Neural progenitor cell (in vitro differentiated cells): ENCODE measurements at places on chromosomes 16 and 17. TPM values are rescaled to one million over a fixed set of nuclear protein-coding genes. Genes with fewer than 3 reads are reported as not detected.
A peak's percentile ranks its signal among the peaks of the same experiment; 100 is the strongest.

ITGB4 gene
- 1.1 TPM in 1 of 2 replicates, not detected in the other for total RNA-seq

SMIM5 gene
- not detected in 2 replicates for total RNA-seq

DNA sequence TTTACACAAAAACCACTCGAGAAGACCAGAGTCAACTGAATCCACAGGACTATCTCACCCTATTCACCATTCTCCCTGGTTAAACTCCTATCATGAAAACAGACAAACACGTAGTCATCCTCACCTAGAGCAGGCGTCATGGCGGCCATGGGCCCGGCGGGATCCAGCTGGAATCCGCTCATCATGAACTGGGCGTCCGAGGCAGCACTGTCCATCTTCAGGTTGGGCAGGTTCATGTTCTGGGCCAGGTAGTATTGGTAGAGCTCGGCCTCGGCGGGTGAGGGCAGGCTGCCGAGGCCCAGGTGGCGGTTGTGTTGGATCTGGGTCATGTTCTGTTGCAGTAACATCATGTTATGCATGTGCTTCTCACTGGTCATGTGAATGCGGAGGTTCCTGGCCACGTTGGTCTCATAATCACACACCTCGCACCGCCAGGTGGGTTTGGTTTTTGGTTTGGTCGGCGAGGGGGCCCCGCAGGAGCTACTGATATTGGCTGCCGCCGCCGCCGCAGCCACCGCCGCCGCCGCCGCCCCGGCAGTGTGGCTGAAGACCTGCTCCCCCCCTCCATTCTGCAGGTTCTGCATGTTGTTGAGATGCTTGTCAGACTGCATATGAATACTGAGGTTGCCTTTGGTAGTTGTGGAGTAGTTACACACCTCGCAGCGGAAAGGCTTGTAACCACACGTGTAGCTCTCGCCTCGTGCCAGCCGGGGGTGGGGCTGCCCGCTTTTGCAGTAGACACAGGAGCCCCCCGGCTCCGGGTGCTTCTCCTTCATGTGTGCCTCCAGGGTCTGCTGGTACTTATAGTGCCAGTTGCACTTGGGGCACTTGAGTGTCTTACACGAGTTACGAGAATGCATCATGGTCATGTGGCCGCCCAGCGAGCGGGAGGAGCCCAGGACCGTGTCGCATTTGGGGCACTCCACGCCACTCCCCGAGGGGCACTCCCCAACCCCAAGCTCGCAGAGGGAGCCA, 90.3 kb downstream of the ZFHX3 start:
- no peaks in the 10 kb centered on the region for H3K27me3 ChIP-seq
- H3K4me3 ChIP-seq = no peak overlapping the region
- DNase-seq = no peak
- no peak overlapping the region for H3K27ac ChIP-seq
- no peaks in the 10 kb centered on the region for H3K4me1 ChIP-seq

DNA sequence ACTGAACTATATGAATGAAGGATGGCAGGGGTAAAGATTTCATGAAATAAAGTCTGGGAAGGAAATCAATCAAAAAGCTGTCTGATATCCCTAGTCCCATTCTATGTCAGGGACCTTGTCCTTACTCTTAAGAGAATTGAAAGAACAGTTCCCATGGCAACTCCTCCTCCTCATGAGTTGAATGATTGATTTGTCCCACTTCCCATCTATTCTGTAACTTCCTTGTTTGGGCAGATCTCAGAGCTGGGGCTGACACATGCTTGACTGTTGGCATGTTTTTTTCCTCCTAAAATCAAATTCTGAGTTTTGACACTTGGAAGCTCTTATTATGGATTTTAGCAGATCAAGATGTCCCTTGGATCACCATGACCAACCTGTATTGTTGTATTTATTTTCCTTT, 1138.6 kb upstream of the CDH8 start:
- H3K36me3 ChIP-seq = no peaks in the 10 kb centered on the region
- H3K27ac ChIP-seq = no peak overlapping the region
- no peak for DNase-seq

UNC13D gene
- total RNA-seq = 0.09 and 0.96 TPM in 2 replicates

DNA sequence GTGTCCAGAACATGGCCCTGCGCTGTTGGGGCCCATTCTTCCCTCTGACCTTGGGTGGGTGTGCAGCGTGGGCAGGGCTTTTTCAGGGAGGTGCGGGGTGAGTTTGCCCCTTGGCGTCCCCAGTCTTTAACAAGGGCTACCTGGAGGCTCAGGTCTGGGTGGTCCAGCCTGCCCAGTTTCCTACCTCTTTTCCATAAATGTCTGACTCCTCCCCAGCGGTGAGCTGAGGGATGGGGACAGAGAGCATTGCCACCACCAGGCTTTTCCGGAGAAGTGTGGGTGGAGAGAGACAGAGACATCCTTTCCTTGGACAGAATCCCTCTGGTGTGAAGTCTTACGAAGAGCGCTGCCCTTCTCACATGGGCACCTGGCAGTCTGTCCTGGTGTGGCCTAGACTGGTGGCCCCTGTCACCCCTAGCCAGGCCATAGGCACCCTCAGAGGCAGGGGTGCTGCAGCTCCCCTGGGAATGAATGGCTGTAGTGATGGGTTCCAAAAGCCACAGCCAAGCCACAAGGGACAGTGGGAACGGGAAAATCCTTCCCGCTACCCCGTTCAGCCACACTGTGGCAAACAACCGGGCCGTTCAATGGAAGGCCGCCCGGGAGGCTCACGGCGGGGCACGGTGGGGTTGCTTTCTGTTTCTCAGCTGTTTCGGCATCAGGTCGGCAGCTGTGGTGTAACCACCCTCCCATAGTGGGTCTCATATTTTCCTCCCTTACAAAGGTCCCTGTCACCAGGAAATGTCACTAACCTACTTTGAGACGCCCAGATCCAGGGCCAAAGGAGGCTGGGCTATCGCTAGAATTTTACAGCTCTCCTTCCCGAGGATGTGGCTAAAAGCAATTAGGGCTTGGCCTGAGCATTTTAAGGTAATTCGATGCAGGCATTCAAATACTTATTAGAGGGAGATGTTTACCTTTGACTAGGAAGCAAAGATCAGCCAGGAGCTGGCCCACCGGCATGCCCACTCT, 61.9 kb upstream of the GSE1 start:
- peaks cover 37% of the 10 kb centered on the region for H3K4me1 ChIP-seq
- no peak overlapping the region for H3K4me3 ChIP-seq
- H3K27me3 ChIP-seq = peaks cover 22% of the 10 kb centered on the region
- DNase-seq = no peak
- H3K36me3 ChIP-seq = no peaks in the 10 kb centered on the region
- H3K27ac ChIP-seq = no peak overlapping the region

DNA sequence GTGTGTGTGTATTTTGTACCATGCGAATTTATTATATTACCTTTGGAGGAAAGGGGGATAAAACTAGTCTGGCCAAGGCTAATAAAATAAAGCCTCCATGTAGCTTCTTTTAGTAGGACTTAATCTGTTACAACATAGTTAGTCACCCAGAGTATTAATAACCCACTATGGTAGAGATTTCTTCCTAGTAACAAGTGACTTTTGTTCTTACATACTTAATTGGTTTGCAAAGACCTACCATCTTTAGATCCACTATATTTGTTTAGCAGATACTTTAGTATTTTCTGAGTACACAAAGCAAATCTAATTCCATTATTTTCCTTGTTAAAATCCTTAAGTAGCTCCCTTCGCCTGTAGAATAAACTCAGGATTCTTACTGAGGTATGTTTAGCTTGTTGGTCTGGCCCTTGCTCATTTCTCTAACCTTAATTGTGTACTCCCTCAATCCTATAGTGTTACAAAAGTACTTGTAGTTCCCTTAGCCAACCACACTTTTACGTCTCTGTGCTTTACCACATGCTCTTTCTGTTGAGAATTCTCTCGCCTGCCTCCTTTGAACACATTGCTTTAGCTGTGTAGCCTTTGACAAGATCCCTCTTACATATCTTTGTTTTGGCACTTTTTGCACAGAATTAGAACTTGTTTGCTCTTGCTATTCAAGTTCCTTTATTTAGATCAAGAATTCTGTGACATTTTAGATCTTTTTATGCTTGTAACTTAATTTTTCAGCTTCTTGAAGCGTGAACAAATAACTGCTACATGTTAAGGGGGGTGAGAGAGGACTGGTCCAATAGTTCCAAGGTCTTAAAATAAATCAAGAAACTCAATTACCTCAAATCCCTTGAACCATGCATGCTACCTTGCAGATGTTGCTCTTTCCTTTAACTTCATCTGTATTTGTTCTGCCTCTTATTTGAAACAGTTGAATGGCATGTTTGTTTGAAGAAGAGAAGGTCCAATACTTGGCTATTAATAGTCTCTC, 23.8 kb downstream of the CLTC start:
- no peak overlapping the region for H3K27ac ChIP-seq
- DNase-seq = no peak
- no peaks in the 10 kb centered on the region for H3K27me3 ChIP-seq
- H3K4me3 ChIP-seq = no peak overlapping the region
- peaks cover 4% of the 10 kb centered on the region for H3K36me3 ChIP-seq

RNF222 gene
- not detected in 2 replicates for total RNA-seq

- H3K27me3 ChIP-seq = peaks cover 35% of the 10 kb centered on the region
- H3K4me3 ChIP-seq = no peak overlapping the region
- H3K27ac ChIP-seq = no peak overlapping the region
- no peak for DNase-seq
These were observed 1.7 kb upstream of the PPL start for GRCh38 chr16:4938683-4939030.

DNA sequence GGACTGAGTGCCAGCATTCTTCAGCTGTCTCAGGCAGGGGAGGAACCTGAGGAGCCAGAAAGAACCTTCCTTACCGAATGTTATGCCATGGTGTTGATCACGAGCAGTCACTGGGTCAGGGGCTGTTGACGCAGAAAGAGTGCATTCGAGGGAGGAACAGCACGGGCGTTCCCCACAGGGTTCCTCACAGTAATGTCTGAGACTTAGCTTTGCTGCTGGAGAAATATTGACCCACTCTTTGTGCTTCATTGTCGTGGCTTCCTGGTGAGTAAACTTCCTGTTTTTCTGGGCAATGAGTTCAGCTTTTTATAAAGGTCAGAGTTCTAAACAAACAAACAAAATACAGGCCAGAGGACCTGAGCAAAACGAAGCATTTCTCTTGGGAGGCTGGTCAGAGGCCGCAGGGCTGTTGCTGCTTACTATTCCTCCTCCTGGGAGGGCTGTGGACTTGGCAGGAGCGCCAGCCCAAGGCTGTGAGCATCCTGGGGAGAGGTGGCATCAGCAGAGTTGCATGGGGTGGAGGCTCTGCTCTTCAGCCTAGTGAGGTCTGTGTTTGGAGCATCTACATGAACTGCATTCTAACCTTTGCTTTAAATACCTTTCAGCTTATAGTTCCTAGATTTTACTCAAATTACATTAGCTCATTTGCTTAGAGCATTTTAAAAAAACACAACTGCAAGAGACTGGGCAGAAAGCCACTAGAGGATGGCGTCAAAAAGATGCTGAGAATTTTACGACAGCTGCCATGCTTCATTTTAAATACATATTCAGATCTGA, 143.1 kb upstream of the CACNG5 start:
- H3K4me3 ChIP-seq = no peak overlapping the region
- no peaks in the 10 kb centered on the region for H3K27me3 ChIP-seq
- no peaks in the 10 kb centered on the region for H3K36me3 ChIP-seq
- H3K27ac ChIP-seq = no peak overlapping the region
- H3K4me1 ChIP-seq = peaks cover 13% of the 10 kb centered on the region

DNA sequence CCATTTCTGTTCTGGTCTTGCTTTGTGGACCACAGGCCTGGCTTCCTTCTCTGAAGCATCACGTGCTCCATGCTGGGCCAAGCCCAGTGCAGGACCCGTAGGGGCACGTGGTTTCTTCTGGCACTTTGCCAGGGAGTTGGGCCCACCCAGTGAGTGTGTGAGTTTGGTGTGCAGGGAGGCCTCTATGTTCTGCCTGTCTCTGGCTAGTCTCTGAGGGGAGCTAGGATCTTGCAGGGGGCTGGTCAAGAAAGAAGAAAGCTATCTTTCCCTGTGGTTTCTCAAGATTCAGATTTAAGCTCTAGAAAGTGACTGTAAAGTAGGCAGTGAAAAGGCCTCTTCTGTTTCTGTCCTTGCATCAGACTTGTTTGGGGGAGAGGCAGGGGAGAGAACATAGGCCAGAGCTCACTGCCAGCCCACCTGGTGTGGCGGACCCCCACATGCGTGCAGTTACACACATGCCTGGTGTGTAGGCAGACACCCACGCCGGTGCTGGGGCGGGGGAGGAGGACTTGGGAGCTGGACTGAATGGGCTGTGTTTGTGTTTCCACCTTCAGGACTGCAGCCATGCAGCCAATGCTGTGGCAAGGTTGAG, 11.8 kb downstream of the LASP1 start:
- DNase-seq = peak; percentile 6
- H3K27me3 ChIP-seq = no peaks in the 10 kb centered on the region
- H3K4me3 ChIP-seq = no peak overlapping the region
- H3K27ac ChIP-seq = no peak overlapping the region
- H3K36me3 ChIP-seq = no peaks in the 10 kb centered on the region

- peak; percentile 28 for DNase-seq
- peaks cover 25% of the 10 kb centered on the region for H3K4me1 ChIP-seq
- no peak overlapping the region for H3K4me3 ChIP-seq
- H3K36me3 ChIP-seq = no peaks in the 10 kb centered on the region
These were observed 92.0 kb downstream of the WSCD1 start for GRCh38 chr17:6162216-6162615.

DNA sequence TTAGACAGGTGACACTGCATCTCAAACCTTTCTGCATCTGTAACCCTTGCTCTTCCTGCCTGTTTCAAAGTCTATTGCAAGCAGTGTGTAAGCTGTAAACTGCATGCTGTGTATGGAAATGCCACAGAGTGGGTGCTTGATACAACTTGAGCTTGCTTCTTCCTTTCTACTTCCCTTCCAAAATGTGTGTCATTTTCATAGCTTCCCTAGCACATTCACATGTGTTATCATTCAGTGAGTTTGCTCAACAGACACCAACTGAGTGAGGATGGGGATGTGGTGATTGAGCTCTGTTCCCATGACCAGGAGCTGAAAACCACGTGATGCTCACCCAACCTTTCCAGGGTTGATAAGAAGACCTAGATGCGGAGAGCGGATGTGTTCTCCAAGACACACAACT, 111.1 kb downstream of the VAT1L start:
- H3K4me1 ChIP-seq = peaks cover 9% of the 10 kb centered on the region
- no peaks in the 10 kb centered on the region for H3K27me3 ChIP-seq
- H3K36me3 ChIP-seq = no peaks in the 10 kb centered on the region

NKD1 gene
- 3.3 and 5.3 TPM in 2 replicates for total RNA-seq

GRCh38 chr17:47106130-47106529, 83.0 kb downstream of the CDC27 start:
- H3K4me1 ChIP-seq = no peaks in the 10 kb centered on the region
- H3K4me3 ChIP-seq = no peak overlapping the region
- no peak overlapping the region for H3K27ac ChIP-seq
- no peak for DNase-seq
- no peaks in the 10 kb centered on the region for H3K27me3 ChIP-seq

GRCh38 chr16:80564394-80564793, 23.6 kb downstream of the DYNLRB2 start:
- DNase-seq = no peak
- no peaks in the 10 kb centered on the region for H3K4me1 ChIP-seq
- H3K27me3 ChIP-seq = peaks cover 9% of the 10 kb centered on the region
- no peak overlapping the region for H3K27ac ChIP-seq
- no peaks in the 10 kb centered on the region for H3K36me3 ChIP-seq
- no peak overlapping the region for H3K4me3 ChIP-seq

- H3K36me3 ChIP-seq = no peaks in the 10 kb centered on the region
- H3K27ac ChIP-seq = no peak overlapping the region
- H3K4me3 ChIP-seq = no peak overlapping the region
- no peaks in the 10 kb centered on the region for H3K27me3 ChIP-seq
- DNase-seq = no peak
These were observed 89.7 kb upstream of the CLEC18A start for GRCh38 chr16:69861292-69862030.

- H3K36me3 ChIP-seq = no peaks in the 10 kb centered on the region
- no peak overlapping the region for H3K27ac ChIP-seq
- no peak overlapping the region for H3K4me3 ChIP-seq
These were observed 70.4 kb upstream of the SMURF2 start for GRCh38 chr17:64732336-64733006.

SLC16A6 gene
- 0.09 and 0.19 TPM in 2 replicates for total RNA-seq

KRT32 gene
- total RNA-seq = not detected in 2 replicates
